ENCODE measurements at places on chromosomes 2 and 18.

- no peak for DNase-seq
Observed at GRCh38 chr2:128437204-128437565, 118.5 kb upstream of the HS6ST1 start.

DNA sequence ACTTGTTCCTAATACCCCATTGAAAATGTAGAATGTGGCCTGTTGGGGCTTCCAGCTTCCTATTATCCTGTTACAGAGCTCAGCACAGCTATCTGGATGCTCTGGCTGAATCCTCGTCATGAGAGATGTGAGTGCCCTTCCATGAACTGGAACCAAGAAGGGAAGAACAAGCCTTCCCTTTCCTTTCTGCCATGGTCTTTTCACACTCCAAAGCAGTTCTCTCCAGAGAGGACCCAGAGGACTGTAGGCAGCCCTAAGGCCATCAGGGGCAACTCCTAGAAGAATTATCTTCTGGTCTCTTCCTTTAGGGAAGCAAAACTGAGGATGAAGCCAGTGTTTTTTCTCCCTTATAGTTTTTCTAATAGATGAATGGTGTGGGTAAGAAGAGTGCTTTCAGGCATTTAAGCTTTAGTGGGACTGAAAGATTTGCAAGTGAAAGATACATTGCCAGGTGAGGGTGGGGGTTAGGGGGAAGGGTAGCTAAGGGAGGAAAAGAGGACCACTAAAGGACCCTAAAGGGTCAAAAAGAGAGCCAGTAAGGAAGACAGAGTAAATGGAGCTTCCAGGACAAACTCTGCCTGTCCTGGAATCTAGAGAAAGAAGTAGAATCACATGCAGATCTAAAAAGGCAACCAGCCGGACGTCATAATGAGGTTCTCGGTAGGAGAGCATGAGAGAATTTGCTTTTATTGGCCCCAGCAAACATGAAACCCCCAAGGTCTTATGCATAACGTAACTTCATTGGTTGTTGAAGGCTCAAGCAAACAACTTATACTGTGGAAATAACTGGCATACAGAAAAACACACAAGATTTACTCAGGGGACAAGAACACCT, 12.4 kb upstream of the XPO1 start:
- no peak for DNase-seq

DNA sequence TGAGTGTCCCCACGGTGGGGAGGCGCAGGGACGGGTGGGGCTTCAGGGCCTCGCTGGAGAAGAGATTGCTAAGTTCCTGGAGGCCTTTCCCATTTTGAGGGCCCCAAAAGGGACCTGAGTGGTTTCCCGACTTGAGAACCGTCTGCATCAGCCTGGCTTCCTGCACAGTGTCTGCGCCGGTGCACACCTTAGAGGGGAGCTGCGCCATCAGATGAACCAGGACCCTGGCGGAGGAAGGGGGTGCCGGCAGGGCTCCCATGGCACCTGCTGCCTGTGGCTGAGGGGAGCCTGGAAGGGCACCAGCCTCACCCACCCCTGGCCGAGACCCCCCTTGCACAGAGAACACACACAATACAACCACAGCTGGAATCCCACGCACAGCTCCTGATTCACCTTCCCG, 465.1 kb upstream of the MYT1L start:
- DNase-seq: no peak

DNA sequence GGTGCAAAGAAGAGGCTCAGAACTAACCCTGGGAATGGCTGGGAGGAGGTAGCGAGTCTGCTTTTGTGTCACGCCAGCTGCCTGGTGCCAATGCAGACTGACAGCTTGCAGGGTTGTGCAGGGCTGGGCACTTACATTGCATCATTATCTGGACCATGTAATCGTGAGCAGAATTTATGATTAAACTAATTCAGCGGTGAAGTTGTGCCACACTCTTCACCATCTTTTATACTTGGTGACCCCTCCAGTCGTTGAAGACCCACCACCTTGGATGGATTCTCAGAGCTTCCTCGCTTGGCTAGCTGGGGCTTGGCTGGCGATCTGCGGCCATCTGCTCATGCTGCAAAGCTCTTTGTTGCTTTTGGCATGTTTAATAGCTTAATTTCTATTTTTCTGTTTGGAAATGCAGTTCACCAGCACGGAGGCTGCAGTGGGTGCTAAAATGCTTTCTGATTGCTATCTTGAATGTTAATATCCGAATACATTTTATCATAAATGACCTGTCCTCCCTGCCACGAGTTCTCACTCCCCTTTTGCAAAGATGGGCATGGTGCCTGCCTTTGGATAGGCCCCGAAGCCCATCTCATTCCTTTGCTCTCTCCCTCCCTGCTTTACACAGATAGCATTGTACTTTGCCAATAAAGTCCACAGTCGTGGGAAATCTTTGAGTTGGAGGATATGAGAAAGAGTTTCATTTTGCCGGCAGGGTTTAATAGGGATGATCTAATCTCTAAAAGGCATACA, 188.2 kb downstream of the PRKCE start:
- DNase-seq: no peak

All from stimulated activated CD4-positive, alpha-beta T cell treated with anti-CD3 and anti-CD28 coated beads, Interleukin-15, amount 100 ng/mL, for 1 hour (primary cell).